Lung (tissue), 17 donors: ENCODE measurements at places on chromosomes 3 and 15. TPM values are rescaled to one million over a fixed set of nuclear protein-coding genes. Genes with fewer than 3 reads are reported as not detected.
A peak's percentile ranks its signal among the peaks of the same experiment; 100 is the strongest.

- no peaks in the 10 kb centered on the region for H3K36me3 ChIP-seq
- H3K27me3 ChIP-seq = peaks cover 3% of the 10 kb centered on the region
- DNase-seq = peak; percentile 39
- H3K4me3 ChIP-seq = peak within 1 kb of the TSS; percentile 27
- H3K4me1 ChIP-seq = peaks cover 2% of the 10 kb centered on the region
These were observed at the start of gene GPR156 for GRCh38 chr3:120284747-120285507. TSS of gene GPR156 (minus strand) at chr3:120285222. CDS start at chr3:120244098, 41,124 bp downstream.

GRCh38 chr3:95265129-95265528, 1202.3 kb downstream of the NSUN3 start:
- no peaks in the 10 kb centered on the region for H3K36me3 ChIP-seq
- no peaks in the 10 kb centered on the region for H3K4me1 ChIP-seq
- H3K27me3 ChIP-seq = no peaks in the 10 kb centered on the region
- DNase-seq = no peak
- no peak overlapping the region for H3K27ac ChIP-seq

GRCh38 chr3:14452740-14453710, 50.6 kb downstream of the SLC6A6 start:
- peak; percentile 99 for DNase-seq
- peak overlapping the region; percentile 69 for H3K27ac ChIP-seq
- H3K4me1 ChIP-seq = peaks cover 17% of the 10 kb centered on the region
- no peak overlapping the region for H3K4me3 ChIP-seq
- H3K36me3 ChIP-seq = peaks cover 3% of the 10 kb centered on the region
- H3K27me3 ChIP-seq = no peaks in the 10 kb centered on the region

DNA sequence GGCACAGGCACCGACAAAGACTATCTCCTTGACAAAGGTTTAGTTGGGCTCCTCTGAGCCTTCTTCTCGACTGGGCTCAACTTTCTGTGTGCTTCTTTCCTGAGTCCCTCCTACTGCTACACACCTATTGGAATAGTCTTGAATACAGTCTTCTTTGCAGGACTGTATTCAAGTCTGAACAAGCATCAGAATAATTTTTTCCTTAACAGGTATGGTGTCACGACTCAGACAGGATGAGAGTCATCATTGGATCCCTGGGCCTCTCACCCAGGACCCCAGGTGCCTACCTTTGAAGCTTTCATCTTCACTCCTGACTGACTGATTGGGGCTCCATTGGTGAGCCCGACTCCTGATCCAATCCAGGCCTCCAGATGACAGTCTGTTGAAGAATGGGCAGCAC, 66.3 kb downstream of the CRYGS start:
- no peak overlapping the region for H3K27ac ChIP-seq
- H3K4me1 ChIP-seq = no peaks in the 10 kb centered on the region
- no peaks in the 10 kb centered on the region for H3K27me3 ChIP-seq
- DNase-seq = no peak
- H3K36me3 ChIP-seq = no peaks in the 10 kb centered on the region

DNA sequence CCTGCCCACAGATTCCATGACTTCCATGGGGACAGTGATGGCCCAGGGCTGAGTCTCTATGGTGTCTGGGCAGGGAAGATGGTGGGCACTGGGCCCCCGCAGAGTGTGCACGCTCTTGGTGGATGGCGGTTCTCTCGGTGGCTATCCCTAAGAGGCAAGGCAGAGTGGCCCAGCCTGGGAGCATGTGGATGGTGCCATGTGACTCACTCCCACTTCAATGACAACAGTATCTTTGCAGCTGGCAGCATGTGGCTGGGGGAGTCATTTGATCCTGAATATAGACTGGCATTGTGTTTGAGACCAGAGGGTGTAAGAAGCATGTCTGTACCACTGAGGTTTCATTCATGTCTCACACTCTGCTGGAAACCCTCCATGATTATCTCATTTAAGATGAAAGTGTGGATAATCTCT, 101.2 kb downstream of the CORO2B start:
- no peak for DNase-seq
- no peaks in the 10 kb centered on the region for H3K27me3 ChIP-seq
- H3K27ac ChIP-seq = no peak overlapping the region
- H3K4me3 ChIP-seq = no peak overlapping the region
- no peaks in the 10 kb centered on the region for H3K36me3 ChIP-seq

DNA sequence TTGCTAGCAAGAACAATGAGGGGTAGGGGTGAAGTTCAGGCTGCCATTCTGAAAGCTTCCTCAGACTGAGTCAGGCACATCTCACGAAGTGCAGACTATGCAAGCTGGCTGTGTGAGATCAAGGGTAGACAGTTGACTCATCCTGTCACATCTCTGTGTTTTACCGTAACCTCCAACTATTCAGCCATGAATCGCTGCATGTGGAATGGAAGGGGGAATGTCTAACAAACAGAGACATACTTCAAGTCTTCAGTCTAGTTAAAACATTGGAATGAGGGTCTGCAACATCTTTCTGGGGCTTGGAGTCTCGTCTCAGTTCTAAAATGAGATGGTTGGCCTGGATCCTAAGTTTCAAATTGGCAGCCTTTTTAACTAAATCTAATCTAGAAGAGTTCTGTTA, 25.9 kb downstream of the AGTR1 start:
- H3K4me3 ChIP-seq = no peak overlapping the region
- H3K27ac ChIP-seq = no peak overlapping the region

DNA sequence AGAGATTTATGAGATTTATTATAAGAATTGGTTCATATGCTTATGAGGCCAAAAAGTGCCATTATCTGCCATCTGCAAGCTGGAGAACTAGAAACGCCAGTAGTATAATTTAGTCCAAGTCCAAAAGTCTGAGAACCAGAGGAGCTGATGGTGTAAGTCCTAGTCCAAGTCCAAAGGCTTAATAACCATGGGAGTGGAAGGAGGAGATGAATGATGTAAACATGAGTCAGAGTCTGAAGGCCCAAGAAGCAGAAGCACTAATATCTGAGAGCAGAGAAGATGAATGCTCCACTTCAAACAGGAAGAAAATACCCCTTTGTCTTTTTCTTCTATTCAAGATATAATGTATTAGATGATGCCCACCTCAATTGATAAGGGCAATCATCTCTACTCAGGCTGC, 185.7 kb downstream of the CGGBP1 start:
- no peak overlapping the region for H3K4me3 ChIP-seq
- H3K4me1 ChIP-seq = no peaks in the 10 kb centered on the region
- DNase-seq = no peak
- no peaks in the 10 kb centered on the region for H3K36me3 ChIP-seq

DNA sequence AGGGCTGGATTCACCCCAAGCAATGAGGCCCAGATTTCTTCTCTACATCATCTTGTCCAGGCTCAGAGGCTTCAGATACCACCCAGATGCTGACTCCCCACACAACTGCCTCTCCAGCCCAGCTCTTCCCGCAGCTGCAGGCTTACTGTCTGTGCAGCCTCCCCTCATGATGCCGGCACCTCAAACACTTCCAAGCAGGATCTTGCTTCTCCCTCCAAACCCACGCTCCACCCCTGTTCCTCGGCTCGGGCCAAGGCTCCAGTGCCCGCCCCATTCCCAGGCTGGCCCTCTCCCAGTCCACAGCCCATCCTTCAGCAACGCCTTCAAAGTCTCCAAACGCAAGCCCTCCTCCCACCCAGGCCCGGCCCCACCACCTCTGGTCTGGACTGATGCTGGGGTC, 159.2 kb upstream of the LINGO1 start:
- no peak overlapping the region for H3K4me3 ChIP-seq
- H3K4me1 ChIP-seq = peaks cover 5% of the 10 kb centered on the region
- H3K36me3 ChIP-seq = no peaks in the 10 kb centered on the region
- H3K27ac ChIP-seq = no peak overlapping the region

CHRD gene
- 16.7 TPM for total RNA-seq

- no peak for DNase-seq
- no peaks in the 10 kb centered on the region for H3K27me3 ChIP-seq
- no peak overlapping the region for H3K4me3 ChIP-seq
- no peaks in the 10 kb centered on the region for H3K36me3 ChIP-seq
- H3K27ac ChIP-seq = no peak overlapping the region
- no peaks in the 10 kb centered on the region for H3K4me1 ChIP-seq
These were observed 790.1 kb upstream of the CFAP20DC start for GRCh38 chr3:59839810-59840515.

KCNMB3 gene
- total RNA-seq = 2.8 TPM

DNA sequence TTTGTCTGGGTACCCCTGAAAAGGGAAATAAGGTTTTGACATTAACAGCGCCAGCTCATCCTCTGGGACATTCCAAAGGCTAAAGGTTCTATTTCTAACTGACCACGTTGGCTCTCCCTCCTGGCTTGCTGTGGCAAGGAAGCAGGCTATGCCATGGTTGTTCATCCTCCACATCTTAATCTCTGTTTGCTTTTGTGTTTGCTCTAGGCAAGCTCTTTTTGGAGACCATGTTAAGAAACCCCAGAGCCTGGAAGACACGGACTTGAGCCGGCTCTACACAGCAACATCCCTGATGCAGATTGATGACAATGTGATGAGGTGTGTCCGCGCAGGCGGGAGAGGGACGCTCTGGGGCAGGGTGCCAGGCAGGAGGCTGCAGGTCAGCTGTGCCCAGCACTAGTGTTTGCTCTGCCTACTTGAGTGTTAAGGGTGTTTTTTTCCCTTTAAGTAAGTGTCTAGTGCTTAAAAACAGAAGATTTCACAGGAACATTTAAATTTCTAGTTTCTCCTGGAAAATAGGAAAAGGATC, 33.3 kb downstream of the RLBP1 start:
- DNase-seq = no peak
- no peak overlapping the region for H3K27ac ChIP-seq
- no peaks in the 10 kb centered on the region for H3K4me1 ChIP-seq

CNTN4 gene
- total RNA-seq = 30.7 TPM

DNA sequence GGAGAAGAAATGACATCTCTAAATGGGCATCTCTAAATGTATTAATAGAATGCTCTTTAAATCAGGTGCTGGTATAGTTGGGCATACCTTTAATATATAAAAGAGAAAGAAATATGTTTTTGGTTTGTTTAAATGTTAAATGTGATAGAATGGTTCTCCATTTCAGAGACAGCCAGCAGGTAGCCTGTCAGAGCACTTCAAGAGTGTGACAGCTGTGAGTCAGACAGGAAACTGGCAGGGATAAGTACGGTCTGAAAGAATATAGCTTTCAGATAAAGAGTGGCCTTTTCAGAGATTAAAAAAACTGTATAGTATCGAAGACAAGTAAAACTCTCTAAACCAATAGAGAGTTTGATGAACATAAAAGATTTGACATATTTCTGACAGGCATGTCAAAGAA, 654.1 kb downstream of the IGSF11 start:
- no peak overlapping the region for H3K4me3 ChIP-seq
- no peaks in the 10 kb centered on the region for H3K4me1 ChIP-seq
- DNase-seq = no peak
- H3K27ac ChIP-seq = no peak overlapping the region

DNA sequence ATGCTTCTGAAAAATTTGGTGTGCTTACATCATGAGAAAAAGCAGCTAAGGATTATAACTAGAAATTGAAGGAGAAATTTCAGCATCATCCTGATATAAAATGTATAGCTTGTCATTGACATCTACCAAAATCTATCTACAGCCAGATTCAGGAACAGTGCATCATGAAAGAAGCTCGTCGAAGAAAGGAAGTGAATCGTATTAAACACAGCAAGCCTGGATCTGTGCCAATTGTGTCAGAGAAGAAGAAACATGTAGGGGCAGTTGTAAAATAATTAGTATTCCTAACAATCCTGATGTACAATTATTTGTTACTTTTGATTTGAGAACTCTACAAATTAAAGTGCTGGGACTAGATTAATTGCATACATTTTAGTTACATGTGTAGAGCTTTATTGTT, 37.2 kb downstream of the AP4E1 start:
- H3K36me3 ChIP-seq = peaks cover 6% of the 10 kb centered on the region
- no peaks in the 10 kb centered on the region for H3K27me3 ChIP-seq

DNA sequence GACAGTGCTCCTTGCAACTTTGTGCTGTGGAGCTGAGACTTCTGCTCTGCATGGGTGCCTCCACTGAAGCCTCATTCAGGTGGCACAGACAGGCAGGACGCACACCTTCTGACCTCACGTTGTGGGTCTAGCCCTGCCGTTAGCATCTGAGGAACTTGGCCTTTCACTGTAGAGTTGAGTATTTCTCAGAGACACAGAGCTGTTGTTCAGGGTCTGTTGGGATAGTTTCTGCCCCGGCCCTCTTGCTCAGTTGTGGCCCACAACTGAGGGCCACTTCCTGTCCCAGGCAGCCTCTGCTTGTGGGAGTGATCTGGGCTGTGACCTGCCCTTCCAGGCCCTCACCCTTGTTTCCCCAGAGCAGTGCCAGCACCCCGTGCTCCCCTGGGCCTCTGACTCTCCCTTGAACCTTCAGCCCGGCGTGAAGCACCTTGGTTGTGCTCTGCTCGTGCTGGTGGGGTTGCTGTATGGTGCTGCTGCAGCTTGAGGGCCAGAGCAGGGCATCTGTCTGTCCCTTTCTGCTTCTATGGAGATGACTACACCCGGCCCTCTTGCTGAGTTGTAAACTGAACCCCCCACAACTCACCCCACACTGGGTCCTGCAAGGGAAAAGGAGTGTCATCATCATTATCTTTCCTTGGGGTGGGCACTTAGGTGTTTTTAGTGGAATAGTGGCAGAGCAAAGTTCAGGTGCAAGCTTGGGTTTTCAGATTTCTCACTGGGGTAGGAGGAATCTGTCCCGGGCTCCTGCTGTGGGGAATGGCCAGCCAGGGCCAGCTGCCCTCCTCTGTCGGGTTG, 11.7 kb downstream of the BAHD1 start:
- peaks cover 2% of the 10 kb centered on the region for H3K36me3 ChIP-seq
- H3K27me3 ChIP-seq = no peaks in the 10 kb centered on the region
- H3K4me1 ChIP-seq = no peaks in the 10 kb centered on the region
- H3K27ac ChIP-seq = no peak overlapping the region
- no peak for DNase-seq

DNA sequence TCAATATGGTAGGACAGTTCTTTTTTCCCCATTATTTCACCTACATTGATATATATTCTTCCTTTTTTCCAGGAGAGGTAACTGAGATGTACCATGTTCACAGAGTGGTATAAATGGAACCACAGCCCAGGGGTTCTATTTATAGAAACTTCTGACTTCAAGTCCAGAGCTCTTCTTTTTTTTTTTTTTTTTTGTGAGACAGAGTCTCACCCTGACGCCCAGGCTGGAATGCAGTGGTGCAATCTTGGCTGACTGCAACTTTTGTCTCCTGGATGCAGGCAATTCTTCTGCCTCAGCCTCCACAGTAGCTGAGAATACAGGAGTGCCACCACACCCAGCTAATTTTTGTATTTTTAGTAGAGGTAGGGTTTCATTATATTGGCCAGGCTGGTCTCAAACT, 267.1 kb upstream of the TPRG1 start:
- no peak for DNase-seq
- no peak overlapping the region for H3K27ac ChIP-seq
- peaks cover 12% of the 10 kb centered on the region for H3K4me1 ChIP-seq
- no peak overlapping the region for H3K4me3 ChIP-seq

DNA sequence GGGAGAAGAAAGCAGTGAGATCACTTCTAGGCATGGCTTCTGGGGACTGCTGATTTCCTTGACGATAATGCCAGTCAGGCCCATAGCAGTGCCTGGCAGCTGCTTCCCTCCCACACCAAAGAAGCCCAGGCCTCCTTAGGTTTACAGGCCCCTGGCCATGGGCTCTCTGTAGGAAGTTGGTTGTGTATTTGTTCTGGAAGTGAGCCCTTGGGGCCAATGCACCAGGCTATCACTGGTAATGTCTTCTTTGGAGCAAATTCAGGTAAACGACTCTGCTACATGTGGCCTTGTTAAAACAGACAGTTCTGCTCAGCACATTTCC, 89.3 kb downstream of the CCNL1 start:
- no peaks in the 10 kb centered on the region for H3K27me3 ChIP-seq
- H3K27ac ChIP-seq = no peak overlapping the region
- H3K4me3 ChIP-seq = no peak overlapping the region
- DNase-seq = no peak
